ENCODE measurements at places on chromosomes 5 and 9.

DNA sequence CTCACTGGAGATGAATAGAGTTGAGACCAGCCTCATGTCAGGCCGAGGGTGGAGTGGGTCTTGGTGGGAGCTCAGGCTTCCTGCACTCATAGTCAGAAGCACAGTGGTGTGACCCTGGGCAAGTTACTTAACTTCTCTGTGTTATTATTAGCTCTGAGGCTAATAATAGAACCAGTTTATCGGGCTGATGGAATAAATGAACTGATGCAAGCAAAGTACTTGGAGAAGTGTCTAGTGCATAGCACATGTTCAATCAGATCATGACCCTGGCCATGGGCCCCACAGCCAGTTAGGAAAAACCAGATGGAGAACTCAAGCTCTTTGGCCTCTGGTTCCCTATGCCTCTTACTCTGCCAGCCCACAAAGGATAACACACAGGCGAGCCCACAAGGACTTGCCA, 45.3 kb upstream of the OSMR start:
- DNase-seq: no peak

DNA sequence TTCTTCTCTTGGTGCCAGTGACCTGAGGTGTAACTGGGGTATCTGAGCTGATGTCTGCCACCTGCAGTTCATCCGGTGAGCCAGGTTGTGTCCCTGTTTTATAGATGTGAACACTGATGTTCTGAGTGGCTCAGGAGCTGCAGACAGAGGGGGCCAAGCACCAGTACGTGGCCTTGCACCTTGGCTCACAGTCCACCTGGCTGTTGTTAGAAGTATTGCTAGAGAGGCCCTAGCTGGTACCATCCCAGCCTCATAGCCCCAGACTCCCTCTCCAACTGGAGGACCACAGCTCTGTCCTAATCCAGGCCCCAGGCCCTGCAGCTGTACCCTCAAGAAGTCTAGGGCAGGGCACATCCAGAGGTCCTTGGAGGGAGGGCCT, 16.2 kb downstream of the PHF2 start:
- no peak for DNase-seq

DNA sequence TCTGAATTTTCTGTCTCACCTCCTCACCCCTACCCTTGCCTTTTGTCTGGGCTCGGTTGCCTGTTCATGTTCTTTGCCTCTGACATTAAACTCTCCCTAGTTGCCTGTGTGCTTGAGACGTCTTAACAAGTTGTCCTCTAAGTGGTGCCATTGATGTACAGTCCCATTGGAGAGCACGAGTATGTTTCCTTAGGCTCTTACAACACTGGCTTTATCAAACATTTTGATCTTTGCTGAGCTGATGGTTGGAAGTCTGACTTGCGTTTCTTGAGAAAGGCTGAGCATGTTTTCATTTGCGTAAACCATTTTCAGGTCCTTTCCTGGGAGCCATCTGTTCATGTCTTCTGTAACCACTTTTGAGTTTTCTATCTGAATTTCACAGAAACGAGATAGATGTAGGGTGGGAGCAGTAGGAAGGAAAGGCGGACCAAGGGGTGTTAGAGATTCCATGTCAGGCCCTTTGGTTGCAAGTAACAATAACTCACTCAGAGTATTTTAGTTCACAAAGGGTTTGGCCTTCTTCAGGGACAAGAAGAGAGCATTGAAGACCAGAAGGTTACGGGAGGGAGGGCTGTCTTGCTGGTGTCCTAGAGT, 35.4 kb downstream of the OTULIN start:
- no peak for DNase-seq

DNA sequence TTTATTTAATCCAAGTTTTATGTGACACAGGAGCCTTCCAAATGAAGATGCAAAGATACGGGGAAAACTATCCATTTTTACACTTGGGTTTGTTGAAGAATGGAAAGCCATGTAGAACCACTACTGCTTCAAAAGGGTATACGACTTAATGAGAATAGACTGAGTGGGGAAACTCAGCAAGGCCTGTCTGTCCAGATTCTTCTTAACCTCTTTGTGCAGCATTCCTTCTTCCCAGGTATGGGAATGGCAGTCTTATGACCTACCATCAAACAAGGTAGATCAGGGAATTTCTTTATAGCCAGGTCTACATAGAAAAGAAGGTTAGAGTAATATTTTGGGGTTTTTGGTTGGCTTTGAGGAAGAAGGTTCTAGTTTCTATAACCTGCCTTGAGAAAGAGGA, 23.4 kb downstream of the APTX start:
- DNase-seq: no peak

- DNase-seq: no peak
These were observed 1.9 kb downstream of the SPARC start for GRCh38 chr5:151684690-151685361.

DNA sequence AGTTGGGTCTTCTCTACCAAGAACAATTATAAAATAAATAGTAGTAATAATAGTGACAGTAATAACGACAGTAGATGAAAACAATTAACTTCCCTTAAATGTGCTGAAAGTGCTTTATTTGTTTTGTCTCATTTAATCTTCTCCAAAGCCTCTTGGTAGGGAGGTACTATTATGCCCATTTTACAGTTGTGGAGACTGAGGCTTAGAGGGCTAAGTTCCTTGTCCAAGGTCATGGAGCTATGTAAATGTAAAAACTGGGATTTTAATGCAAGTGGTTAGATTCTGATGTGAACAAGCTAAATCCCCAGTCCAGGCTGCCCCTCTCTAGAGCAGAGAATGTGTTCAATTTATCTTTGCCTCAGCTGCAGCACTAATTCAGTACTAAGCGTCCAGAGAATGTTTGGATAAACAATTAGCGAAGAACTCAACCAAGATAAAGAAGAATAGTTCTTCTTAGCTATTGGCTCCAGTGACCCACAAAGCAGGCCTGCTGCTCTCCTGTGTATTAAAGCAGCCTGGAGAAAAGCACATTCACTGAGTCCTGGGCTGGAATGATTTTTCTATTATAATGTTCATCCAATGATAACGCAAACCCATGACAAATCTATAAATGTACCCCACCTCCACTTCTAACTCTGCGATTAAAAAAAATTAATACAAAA, 68.8 kb downstream of the NPR3 start:
- no peak for DNase-seq

DNA sequence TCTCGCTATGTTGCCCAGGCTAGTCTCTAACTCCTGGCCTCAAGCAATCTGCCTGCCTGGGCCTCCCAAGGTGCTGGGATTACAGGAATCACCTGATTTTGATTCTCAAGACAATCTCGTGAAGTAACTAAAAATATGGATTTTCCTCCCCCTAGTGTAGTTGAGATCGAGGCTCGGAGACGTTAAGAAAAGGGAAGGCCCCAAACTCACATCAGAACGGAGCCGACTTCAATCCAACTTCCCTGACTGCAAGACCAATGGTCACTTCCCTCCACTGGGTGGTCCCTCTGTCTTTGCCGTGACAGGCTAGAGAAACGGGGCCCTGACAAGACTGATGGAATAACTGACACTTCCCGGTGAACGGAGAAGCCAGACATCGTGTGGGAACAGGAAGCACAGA, 28.3 kb downstream of the BARHL1 start:
- DNase-seq: no peak

Measured in stimulated activated CD8-positive, alpha-beta memory T cell treated with anti-CD3 and anti-CD28 coated beads, Interleukin-7, amount 100 ng/mL, for 4 hours (primary cell).